ENCODE measurements at places on chromosomes 2 and 18.

DNA sequence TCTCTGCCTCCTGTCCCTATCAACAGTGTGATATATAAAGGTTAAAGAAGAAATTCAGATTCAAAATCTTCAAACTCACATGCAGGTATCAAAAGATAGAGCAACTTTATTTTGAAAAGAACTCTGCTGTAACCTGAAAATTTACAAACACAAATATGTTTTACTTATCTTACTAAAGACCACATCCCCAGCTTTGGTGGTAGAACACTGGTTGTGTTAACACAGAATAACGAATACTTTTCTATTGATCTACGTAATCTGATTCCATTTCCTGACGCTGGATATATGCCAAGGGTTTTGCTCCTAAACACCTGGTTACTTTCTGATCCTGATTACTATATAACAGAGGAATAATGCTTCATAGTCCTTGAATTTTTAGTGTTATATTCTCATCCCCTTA, 23.1 kb upstream of the SLC39A10 start:
- DNase-seq = no peak

GRCh38 chr2:26590980-26591618, 50.1 kb downstream of the CIB4 start:
- DNase-seq = no peak

- DNase-seq = no peak
Observed at GRCh38 chr18:63233334-63233733, 86.2 kb downstream of the BCL2 start.

GRCh38 chr2:85104228-85104627, 29.0 kb upstream of the TCF7L1 start:
- no peak for DNase-seq

DNA sequence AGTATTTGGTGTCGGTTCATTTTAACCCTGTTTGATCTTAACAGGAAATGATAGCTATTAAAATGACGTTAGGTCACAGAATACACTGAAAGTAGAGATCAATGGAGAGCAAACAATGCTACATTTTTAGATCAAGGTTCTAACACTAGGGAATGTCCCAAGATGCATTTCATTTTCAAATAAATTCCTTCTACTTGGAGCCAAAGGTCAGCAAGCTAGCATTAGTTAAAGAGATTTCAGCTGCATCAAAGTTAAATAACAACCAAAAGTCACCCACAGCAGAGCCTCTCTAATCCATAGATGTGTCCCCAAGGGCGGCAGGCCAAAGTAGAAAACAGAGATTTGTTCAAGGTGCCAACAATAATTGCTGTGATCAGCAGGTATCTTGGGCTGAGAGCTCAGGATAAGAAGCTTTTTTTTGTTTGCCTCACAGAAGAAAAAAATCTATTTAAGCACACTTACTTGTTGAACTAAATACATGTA, 1233.6 kb upstream of the TMEFF2 start:
- no peak for DNase-seq

GRCh38 chr2:174522553-174522952, 35.7 kb upstream of the GPR155 start:
- no peak for DNase-seq

GRCh38 chr2:163132850-163133249, 294.3 kb upstream of the KCNH7 start:
- peak; percentile 3 for DNase-seq

DNA sequence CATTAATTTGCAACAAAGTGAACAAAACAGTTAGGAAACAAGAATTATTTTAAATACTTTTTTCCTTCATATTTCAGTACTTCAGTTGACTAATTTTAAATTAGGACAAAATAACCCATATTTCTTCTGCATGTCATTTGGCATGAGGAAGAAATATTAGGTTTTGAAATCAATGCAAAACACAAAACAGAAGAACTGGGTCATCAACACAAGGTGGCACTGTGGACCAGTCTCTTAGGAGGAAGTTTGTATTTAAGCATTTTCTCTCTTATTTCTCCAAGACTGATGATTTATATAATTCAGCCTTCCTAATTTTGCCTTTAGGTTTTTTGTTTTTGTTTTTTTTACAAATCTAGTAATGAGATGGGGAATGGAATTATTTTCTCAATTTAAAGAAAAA, 352.8 kb upstream of the KCNH7 start:
- peak; percentile 44 for DNase-seq

- no peak for DNase-seq
Observed at GRCh38 chr2:38073211-38074057, 2.5 kb downstream of the CYP1B1 start.

DNA sequence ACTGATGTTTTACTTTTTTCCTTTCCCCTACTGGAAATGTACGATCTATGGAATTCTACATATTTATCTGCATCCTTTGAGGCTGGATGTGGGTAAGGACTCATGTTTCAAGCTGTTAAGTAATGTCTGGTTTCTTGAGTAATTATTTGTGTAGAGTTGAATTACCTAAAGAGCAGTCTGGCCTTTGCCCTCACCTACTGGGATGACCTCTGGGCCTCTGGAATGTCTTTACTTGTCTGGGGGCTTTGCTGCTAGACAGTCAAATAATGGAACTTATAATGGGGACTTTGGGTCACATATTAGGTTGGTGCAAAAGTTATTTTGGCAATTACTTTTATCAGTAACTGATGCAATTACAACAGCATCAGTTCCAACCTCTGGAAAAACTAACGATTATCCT, 244.7 kb downstream of the CCDC178 start:
- no peak for DNase-seq

- DNase-seq = no peak
Observed at GRCh38 chr2:5842326-5842725, 150.1 kb downstream of the SOX11 start.

DNA sequence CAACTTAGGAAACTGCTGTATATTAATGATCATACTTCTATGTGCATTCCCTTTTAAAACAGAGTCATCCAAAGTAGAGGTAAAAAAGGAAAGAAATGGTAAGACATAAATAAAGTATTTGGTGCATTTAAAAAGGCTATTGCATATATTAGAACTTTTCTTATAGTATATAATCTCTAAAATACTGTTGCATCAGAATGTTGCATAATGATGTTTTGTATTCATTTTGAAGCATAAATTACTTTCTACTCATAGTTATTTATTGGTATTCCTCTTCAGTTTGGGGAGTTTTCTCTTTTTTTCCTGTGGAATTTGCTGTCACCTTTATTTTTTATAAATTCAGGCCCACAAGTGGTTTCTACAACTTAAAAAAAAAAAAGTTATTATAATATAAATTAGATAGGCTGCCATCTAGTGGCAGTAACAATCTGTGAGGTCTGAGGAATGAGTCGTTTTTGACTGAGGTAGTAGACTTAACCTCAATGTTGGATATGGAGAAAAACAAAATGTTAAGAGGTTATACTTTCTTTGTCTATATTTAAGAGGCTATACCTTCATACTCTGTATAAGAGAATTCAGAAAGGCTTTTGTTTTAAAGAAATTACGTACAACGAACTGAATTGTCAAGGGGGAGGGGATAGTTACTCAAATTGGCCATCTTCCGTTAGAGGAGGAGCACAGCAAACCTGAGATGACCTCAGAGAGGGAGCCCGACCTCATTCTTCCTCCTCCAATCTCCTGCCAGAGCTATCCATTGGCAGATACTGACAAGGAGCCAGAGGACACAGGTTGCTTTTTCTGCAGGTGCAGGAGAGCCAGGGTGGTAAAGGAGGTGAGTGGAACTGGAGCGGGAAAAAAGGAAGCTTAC, 23.8 kb downstream of the ANKAR start:
- DNase-seq = peak; percentile 51

GRCh38 chr2:190090148-190090547, 27.6 kb upstream of the MSTN start:
- DNase-seq = no peak

- peak; percentile 74 for DNase-seq
Observed at GRCh38 chr2:205864491-205864890, 182.2 kb downstream of the NRP2 start.

GRCh38 chr2:102657770-102658169, 38.4 kb downstream of the SLC9A2 start:
- no peak for DNase-seq

GRCh38 chr2:175464311-175464670, 282.8 kb upstream of the ATP5MC3 start:
- DNase-seq = no peak

DNA sequence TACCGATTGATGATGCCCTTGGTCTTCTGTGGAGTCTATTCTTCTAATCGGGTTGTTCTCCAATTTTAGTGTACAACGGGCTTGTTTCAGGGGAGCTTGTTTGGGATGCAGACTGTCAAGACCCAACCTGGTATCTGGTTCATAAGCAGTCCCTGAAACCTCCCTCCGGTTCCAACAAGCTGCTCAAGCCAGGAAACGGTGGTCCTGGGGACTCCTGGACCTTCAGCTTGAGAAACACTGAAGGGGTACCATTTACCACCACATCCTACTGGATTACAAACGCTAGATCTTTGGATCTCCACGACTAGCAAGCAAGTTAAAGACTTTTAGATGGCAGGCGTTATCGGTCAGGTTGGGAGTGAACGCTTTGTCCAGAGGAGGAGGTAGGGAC, 2.0 kb downstream of the BCL2 start:
- no peak for DNase-seq

GRCh38 chr2:135985826-135986393, 484 bp upstream of the DARS1 start:
- DNase-seq = no peak

GRCh38 chr2:15787535-15788454, 152.6 kb upstream of the MYCN start:
- no peak for DNase-seq

- DNase-seq = no peak
Observed at GRCh38 chr2:168568476-168569267, 112.6 kb downstream of the CERS6 start.

- DNase-seq = peak; percentile 62
Observed at GRCh38 chr2:202635428-202636212, 851 bp downstream of the FAM117B start.

GRCh38 chr2:231063347-231063746, 6.7 kb downstream of the PSMD1 start:
- DNase-seq = no peak

DNA sequence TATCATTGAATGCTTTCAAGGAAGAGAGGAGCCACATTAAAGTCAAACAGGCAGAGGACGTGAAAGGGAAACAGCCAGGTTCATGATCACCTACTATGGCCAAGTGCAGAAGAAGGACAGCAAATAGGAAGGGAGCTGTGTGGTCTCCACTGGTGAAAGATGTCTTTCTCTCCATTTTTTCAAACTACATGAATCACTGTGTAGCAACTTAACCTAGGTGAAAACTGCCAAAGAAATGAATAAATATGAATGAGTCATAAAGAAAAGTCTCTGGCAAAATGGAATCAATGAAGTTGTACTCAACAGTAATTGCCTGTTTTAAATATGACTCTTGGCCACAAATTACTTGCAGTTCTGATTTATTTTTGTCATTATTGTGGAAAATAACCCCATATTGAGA, 452.6 kb upstream of the PKDCC start:
- DNase-seq = peak; percentile 53

GRCh38 chr2:11805920-11806319, 59.5 kb downstream of the LPIN1 start:
- DNase-seq = no peak

All from fibroblast of skin of right biceps (primary cell).